ENCODE measurements at places on chromosomes 7 and 10.

DNA sequence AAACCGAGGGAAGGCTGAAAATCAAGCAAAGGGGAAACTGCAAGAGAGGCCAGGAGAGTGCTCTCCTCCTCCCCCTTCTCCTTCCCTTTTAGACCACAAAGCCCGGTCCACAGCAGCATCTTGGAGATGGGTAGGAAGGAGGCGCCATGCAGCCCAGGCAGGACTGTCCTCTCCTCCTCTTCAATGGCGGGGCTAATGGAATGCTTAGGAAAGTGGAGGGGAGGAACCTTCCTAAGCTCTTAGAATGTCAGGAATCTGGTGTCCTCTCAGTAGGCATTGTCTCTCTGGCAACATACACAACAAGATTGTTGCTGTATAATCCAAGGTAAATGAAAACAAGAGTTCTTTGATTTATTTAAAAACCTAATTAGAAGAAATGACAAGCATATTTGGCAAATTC lies 185.1 kb downstream of the DGKI start:
- H3K4me1 ChIP-seq: no peaks in the 10 kb centered on the region
- peaks cover 9% of the 10 kb centered on the region for H3K27me3 ChIP-seq
- no peak for DNase-seq
- no peaks in the 10 kb centered on the region for H3K36me3 ChIP-seq

GRCh38 chr7:129094501-129094900 lies 39.6 kb upstream of the TNPO3 start:
- no peaks in the 10 kb centered on the region for H3K36me3 ChIP-seq
- peaks cover 33% of the 10 kb centered on the region for H3K4me1 ChIP-seq
- H3K27me3 ChIP-seq: peaks cover 5% of the 10 kb centered on the region
- no peak overlapping the region for H3K4me3 ChIP-seq
- H3K27ac ChIP-seq: no peak overlapping the region

- H3K4me3 ChIP-seq: no peak overlapping the region
- H3K27me3 ChIP-seq: no peaks in the 10 kb centered on the region
- peak overlapping the region; percentile 15 for H3K27ac ChIP-seq
- DNase-seq: no peak
- peaks cover 35% of the 10 kb centered on the region for H3K4me1 ChIP-seq
These were observed 185.5 kb downstream of the SGMS1 start for GRCh38 chr10:50438049-50438936.

DNA sequence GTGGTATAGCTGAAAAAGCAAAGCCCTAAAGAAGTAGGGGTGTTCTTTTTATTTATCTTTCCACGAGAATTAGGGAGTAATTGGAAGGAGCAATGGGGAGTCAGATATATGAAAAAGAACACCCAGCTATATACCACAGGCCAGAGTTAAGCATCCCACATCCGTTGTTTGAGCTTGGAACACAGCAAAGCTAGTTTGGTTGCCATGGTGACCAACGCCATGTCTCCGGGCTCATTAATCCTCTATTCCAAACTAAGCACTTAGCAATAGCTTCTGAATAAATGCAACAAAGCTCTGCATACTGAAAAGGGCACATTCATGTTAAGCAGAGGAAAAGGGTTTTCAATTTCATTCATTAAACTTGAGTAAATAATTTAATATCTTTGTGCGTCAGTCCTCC lies 23.5 kb downstream of the ASB4 start:
- no peaks in the 10 kb centered on the region for H3K36me3 ChIP-seq
- peak; percentile 51 for DNase-seq
- peaks cover 2% of the 10 kb centered on the region for H3K4me1 ChIP-seq
- H3K27me3 ChIP-seq: peaks cover 16% of the 10 kb centered on the region
- H3K27ac ChIP-seq: no peak overlapping the region
